ENCODE measurements at places on chromosomes 5 and 9.

DNA sequence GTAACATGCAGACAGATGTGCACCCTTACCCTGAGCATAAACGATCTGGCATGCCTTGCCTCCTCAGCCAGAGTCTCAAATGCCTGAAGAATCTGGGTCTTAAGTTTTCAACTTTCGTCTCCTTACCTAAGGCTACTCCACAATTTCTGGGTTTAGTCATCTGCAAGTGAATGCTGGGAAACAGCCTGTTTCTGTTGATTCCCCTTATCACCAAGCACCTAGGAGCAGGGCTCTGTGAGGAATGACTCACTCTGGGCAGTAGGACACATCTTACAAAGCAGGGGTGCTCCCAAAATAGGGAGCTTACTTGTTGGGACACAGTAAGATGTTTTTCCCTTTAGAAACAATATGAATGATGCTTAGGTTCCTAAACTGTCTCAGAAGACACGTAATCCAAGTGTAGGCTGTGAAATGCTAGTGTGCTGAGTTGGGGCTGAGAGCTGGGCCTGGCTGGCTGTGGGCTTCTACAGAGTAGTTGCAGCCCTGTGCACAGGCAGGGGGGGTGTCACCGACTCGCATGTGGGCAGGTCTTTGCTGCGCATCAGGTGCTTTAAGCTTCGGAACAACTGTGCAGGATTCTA is 58.0 kb downstream of the DAP start:
- DNase-seq, result peak; percentile 64

- no peak for DNase-seq
Measured at GRCh38 chr5:167228134-167228533, 1063.3 kb upstream of the WWC1 start.

- DNase-seq, result no peak
Measured at GRCh38 chr9:79524266-79524665, 47.5 kb upstream of the TLE4 start.

GRCh38 chr9:72912476-72913381 is 40.1 kb downstream of the ALDH1A1 start:
- DNase-seq, result peak; percentile 8

GRCh38 chr9:109476642-109477257 is 21.4 kb downstream of the PTPN3 start:
- DNase-seq, result no peak

DNA sequence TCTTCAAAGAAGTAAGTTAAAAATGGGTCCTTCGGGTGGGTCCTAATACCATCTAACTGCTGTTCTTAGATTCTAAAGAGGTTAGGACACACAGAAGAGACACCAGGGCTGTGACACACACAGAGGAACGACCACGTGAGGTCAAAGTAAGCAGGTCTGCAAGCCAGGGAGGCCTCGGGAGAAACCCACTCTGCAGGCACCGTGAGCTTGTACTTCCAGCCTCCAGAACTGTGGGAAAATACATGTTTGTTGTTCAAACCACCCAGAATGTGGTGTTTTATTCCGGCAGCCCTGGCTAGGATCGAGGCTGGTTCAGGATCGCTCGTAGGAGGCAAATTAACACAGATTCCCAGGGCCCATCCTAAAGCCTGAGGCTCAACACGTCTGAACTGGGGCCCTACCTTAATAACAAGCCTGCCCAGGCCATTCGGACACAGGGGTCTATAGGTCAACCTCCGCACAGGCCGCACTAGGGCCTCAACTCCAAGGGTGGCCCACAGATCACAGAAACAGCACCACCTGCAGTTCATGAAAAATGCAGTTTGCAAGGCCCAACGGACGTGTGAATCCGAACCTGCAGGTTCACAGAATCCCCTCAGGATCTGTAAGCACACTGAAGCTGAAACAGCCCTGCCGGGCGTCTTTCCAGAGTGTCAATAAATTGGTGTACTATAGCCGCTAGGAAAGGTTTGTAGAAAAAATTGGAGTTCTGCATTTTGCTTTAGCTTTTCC is 7.1 kb downstream of the MED10 start:
- DNase-seq, result no peak

- DNase-seq, result no peak
Measured at GRCh38 chr9:99515895-99516656, 294.0 kb downstream of the SEC61B start.

GRCh38 chr5:153797484-153797883 is 241.2 kb downstream of the FAM114A2 start:
- no peak for DNase-seq

DNA sequence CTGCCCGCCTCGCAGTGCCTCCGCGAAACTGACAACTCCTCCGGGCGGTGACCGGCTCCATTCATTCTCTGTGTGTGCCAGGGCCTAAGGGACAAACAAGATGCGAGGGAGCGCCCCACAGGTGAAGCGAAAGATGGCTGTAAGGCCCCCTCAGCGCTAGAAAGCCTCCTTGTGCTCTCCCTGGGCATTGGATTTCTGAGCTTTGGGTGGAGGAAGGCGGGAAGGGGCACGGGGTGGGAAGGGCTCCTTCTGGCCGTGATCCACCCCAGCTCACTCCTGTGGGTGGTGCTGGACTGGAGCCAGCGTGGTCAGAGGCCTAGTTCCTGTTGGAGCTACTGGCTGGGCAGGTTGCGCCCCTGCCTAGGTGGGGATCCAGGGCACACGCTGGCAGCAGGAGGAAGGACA is 943 bp downstream of the GALNT12 start:
- no peak for DNase-seq

- no peak for DNase-seq
Measured at GRCh38 chr5:135047347-135047695, 13.3 kb upstream of the PITX1 start.

GRCh38 chr5:10632110-10632761 is 68.4 kb downstream of the ANKRD33B start:
- no peak for DNase-seq

DNA sequence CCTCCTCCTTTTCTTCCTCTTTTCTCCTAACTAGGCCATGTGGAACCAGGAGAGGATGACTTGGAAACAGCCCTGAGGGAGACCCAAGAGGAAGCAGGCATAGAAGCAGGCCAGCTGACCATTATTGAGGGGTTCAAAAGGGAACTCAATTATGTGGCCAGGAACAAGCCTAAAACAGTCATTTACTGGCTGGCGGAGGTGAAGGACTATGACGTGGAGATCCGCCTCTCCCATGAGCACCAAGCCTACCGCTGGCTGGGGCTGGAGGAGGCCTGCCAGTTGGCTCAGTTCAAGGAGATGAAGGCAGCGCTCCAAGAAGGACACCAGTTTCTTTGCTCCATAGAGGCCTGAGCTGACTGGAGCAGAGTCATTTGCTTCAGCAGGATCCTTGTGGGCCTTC is 13.7 kb downstream of the NUDT2 start:
- DNase-seq, result peak; percentile 82

DNA sequence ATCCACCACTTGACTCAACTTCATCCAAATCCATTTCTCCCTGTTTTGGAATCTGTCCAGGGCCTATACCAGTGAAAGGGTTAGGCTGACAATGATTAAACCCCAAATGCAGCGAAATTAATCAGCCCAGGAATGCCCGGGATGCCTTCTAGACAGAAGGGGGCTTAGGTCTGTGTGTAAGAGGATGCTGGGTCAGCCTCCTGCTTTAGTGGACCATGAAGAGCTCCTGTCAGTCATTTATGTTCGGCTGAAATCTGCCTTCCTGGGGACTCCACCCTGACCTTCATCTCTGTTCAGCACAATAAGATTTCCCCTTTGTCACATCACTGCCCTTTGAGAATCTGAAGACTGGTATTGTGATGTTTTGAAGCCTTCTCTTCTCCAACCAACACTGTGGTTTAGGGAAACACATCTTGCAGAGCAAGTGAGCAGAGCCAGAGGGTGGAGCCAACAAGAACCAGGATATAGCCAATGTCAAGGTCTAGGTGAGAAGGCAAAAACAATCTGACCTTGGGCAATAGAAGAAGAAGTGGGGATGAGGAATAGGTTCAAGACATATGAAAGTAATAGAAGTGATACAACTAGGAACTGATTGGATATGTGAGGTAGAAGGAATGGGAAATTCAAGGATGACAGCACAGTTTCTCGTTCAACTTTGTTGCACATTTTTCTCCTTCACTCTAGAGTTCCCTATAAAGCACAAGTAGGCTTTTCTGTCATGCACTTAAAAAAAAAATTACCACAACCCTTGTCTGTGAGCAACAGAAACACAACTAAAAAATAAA is 234.4 kb downstream of the ARHGAP26 start:
- no peak for DNase-seq

- DNase-seq, result peak; percentile 19
Measured at GRCh38 chr5:135950611-135951010, 4.2 kb downstream of the LECT2 start.

DNA sequence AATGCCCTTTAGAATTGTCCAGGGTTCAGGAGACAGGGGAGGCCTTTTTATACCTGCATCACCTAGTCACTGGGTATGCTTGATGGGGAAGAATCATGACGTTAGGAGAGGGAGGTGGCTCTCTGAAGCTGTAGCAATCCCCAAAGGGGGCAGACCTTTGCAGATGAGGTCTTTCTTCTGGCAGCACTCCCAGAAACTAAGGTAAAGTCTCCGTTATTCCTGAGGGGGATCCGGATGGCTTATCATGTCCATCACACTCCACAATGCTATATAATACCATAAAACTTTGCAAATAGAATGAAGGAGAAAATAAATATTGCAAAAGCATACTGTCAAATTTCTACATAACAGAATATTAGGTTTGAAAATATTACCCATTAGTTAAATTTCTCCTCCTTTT is 21.5 kb upstream of the CAST start:
- DNase-seq, result no peak

DNA sequence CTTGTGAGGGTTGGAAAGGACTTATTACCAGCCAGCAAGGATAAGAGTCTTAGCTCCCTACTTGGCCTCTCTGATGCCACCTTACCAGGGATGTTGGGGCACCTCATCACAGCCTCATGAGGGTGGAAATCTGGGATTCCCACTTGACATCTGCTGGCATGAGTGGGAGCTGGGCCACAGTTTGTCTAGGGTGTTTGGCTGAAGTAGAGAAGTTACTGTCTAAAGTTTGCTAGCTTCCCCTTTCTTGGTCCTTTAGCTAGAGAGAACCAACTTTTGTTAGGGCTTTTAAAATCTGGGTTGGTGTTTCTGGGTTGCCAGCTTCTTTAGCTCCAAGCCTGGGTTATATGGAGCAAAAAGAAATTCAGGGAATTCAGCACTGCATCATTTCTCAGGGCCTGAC is 57.5 kb upstream of the GNA14 start:
- no peak for DNase-seq

- peak; percentile 77 for DNase-seq
Measured at GRCh38 chr9:116646661-116647514, 40.2 kb upstream of the TRIM32 start.
